ENCODE measurements at places on chromosomes 4 and X.

- no peak for DNase-seq
Measured at GRCh38 chr4:162920649-162921048, 246.0 kb downstream of the NAF1 start.

DNA sequence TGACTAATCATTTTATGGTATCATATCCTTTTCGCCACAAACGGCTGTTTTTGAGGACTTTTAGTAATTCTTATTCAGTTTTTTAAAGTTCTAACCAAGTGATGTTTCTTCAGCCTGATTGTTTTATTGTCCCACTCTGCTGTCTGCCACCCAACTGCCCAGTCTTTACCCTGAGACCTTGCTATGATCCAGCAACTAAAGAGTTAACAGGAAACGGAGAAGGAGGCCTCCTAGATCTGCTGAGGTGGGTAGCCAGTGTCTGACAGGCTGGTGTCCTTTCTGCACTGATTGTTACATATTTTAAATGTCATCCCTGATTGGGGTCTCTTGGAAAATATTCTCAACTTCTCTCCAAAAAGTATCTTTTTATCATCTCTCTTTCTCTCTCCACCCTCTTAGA, 7.9 kb upstream of the TMEM150C start:
- DNase-seq: no peak

- DNase-seq: no peak
Measured at GRCh38 chr4:95761871-95762270, 78.0 kb upstream of the PDHA2 start.

DNA sequence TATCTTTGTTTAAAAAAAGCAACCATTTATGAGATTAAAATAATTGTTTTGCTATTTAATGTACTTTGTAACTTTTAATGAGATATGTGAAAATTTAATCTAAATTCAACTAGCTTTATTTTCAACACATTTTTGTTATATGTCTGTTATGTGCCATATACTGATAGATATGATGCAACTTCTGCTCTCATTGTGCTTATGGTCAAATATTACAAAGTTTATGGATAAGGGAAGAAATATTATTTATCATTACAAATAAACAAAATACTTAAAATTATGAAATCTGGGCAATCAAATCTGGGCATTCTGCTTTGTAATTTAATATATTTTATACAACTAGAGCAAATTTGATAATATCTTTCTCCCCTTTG, 40.0 kb downstream of the PCDH10 start:
- no peak for DNase-seq

DNA sequence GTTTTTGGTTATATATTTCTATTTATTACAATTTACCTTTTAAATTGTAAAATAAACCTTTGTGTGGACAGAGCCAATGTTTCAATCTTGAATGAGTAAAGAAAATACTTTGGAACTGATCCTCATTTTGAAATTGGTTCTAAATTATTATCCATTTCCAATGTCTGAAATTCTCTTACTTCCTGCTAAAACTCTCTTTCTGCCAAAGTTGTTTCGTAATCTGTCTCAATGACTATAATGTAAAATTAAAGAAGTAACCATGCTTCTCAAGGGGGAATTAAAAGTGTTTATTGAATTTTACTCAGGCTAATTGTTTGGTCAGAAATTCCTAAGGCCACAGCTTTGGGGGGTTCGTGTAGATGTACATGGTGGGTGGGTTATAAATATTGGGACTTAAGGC, 34.8 kb downstream of the YIPF6 start:
- DNase-seq: no peak

Data from immature natural killer cell (primary cell).